ENCODE measurements at places on chromosomes 7 and 10.
A peak's percentile ranks its signal among the peaks of the same experiment; 100 is the strongest.

DNA sequence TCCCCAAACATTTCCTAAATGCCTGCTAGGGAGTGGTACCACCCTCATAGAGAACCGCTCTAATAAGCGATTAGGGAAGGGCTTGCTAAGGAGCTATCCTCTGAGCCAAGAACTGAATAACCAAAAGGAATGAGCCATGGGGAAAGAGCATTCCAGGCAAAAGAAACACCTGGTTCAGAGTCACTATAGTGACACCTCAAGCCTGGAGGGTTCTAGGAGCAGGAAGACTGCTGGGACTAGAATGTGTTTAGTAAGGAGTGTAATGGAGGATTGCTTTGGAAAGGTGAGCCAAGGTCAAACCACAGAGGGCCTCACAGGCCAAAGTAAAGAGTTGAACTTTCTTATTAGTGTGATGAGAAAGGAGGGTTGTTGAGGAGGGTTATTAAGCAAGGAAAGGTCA, 38.7 kb upstream of the NRBF2 start:
- no peak for DNase-seq

DNA sequence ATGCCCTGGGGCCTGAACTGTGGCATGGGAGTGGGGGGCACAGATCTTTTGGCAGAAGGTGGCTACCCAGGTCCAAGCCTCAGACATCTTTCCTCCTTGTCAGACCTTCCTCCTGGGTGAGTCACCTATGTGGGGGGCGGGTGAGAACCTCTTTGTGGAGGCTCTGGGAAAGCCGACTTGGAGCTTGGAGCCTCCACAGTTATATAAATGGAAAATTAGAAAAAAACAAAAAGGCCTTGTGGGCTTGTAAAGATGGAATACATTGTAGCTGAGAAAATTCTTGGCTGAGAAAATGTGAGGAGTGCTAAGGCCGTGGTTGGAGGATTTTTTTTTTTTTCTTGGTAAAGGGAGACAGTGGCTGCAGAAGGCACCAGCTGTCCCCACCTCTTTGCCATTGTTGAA, 292.5 kb downstream of the CCDC3 start:
- peak; percentile 72 for DNase-seq

GRCh38 chr10:32156031-32156495, 99.8 kb upstream of the KIF5B start:
- no peak for DNase-seq

GRCh38 chr10:6654571-6654970, 74.5 kb upstream of the PRKCQ start:
- DNase-seq, result no peak

DNA sequence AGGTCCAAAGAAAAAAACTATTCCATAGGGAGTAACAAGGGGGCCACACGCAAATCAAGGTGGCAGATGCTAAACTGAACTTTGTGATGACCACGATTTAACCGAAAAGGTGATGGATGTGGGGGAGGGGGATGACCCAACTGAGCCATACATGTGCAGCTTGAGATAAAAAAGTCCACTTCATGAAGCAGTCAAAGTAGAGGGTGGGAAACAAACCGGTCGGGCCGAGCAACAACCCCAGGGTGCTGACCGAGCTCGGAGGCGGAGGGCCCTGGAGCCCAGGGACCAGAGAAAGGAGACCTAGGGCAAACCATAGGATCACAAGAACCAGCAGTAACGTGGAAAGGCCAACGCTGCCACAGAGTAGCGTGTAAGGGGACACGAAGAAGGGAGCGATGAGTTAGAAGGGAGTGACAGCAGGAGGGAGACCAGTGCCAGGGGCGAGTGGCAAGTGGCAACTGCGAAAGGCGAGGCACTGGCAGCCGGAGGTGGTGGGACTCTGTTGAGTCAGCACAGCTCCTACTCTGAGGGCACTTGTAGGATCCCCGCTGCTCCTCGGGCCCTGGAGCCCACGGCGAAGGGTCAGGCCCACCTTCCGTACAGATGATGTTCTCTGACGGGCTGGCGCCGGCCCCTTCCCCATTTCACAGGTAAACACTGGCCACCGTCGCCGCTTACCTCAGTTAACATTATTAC, 540 bp downstream of the SNX13 start:
- DNase-seq, result no peak

- no peak for DNase-seq
Measured at GRCh38 chr7:23925088-23925487, 215.1 kb downstream of the STK31 start.

DNA sequence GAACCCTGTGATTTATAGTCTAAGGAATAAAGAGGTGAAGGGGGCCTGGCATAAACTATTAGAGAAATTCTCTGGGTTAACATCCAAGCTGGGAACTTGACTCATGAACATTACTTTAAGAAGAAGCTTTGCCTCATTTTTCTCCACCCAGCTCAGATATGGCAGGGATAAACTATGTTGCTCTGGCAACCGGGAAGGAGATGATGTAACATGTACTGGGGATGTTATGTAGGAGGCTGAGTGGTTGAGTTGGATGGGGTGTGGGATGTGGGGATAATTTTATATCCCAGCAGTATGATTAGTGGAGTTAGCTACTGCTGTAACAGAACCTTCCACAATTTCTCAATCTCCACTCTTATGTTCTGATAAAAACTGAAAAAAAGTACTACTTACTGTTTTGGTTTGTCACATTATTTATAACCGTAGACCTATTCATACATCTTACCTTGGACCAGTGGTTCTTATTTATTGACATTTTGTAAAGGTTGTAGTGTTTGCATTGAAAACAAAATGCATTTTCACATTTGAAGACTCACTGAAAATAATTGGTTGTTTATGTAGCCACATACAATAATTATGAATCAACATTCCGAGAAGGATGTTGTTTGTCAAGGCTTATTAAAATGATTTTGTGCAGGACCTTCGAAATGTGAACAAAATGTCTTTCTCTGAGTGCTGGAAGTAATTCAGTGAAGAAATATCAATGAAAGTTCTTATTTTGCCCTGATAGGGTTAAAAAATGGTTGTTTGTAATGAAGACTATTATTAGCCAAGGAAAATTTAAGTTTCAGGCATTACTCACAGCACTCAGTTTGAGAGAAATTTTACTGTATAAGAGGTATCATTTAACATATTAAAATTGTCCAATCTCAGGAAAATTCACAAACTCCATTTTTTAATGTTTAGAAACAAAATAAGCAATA, 1.3 kb downstream of the OR2F2 start:
- peak; percentile 69 for DNase-seq

DNA sequence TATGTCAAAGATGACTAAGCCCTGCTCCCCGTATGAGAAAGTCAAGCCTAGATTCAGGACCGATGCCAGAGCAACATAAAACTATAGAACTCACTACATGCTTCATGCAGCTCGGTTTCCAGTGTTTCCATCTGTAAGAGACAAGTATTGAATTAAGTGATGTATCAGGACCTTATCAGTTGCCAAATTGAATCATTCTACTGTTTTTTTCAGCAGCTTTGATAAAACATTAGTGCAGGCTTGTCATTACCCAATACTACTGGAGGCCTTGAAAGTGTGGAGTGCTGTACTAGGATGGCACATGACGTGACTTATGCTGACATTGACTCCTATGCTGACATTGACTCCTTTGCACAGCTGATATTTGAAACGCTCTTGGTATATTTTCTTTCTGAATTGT, 10.8 kb upstream of the NRP1 start:
- no peak for DNase-seq

- peak; percentile 71 for DNase-seq
Measured at GRCh38 chr7:115838829-115839228, 191.7 kb downstream of the TFEC start.

GRCh38 chr7:10770176-10770575, 203.5 kb upstream of the PHF14 start:
- no peak for DNase-seq

DNA sequence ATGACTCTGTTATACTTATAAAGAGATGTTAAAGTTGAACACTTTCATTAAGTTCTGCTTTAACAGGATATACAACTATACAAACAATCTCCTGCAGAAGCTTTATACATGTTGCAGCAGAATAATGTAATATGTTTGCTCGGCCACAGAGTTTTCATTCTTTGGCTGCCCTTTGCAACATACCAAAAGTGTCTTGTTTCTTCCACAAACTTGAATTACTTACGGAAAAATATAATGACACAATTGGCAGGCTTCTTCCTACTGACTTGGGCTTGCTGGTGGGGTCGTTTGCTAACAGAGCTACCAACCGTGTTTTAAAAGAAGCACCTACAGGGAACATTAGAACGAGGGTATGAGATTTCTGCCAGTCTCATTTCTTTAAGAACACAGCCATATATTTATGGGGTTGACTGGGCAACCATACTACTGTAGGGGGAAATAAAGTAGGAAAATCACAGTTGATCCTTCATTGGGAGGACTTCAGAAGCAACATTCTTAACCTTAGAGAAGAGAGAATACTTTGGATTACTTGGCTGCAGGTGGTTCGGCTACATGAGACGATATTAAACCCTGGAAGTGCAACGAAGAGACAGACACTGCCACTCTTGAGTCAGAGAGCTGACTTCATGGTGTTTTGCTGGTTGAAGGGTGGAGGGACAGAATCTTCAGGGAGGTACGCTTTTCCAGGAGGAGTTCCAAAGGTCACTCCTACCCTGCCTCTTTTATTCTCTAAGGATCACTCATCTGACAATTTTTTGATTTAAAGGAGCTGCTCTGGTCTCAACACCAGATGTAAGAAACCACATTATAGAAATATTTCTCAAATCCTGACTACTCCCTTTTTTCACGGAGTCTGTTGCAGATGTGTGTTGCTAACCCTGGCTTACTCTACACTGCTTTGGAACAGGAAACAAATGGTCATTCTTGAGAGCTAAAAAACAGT, 123.9 kb downstream of the SEMA3C start:
- DNase-seq, result peak; percentile 95

DNA sequence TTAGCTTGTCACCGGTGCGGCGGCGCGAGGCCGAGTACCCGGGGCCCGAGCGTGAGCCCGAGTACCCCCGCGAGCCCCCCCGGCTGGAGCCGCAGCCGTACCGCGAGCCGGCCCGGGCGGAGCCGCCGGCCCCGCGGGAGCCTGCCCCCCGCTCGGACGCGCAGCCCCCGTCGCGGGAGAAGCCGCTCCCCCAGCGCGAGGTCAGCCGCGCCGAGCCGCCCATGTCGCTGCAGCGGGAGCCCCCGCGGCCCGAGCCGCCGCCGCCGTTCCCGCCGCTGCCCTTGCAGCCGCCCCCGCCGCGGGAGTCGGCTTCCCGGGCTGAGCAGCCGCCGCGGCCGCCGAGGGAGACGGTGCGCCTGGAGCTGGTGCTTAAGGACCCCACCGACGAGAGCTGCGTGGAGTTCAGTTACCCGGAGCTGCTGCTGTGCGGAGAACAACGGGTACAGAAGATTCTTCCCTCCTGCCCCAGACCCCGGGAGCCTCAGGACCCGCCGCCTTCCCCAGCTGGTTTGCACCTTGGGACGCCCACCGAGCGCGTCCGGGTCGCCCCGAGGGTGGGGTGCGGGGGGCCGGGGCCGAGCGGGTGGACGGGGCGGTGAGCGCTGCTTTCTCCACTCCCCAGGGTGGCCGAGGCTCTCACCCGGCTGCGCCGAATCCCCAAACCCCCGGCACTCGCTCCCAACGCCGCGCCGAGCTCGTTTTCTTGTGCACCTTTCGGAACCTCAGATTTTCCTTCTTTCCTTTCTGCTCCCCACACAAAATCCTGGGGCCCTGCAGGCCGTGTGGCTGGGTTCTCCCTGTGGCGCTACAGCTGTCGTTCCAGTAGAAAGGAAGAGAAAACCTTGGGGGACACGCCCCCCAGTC, 708 bp downstream of the UBN2 start:
- peak; percentile 15 for DNase-seq

DNA sequence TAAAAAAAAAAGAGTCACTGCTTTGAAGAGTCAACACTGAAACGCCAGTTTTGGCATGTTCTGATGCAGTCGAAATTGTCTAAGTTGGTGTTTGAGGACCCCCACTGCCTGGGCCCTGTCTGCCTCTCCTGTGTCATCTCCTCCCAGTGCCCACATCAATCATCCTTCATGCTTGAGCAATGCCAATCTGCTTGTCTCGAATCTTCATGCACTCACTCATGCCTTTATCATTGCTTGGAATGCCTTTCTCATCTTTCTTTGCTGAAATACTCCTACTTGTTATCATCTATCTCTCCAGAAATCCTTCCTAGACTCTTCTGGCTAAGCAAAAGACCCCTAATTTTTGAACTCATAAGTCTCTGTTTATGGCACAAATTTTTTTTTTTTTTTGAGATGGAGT, 42.1 kb upstream of the PLPP4 start:
- no peak for DNase-seq

DNA sequence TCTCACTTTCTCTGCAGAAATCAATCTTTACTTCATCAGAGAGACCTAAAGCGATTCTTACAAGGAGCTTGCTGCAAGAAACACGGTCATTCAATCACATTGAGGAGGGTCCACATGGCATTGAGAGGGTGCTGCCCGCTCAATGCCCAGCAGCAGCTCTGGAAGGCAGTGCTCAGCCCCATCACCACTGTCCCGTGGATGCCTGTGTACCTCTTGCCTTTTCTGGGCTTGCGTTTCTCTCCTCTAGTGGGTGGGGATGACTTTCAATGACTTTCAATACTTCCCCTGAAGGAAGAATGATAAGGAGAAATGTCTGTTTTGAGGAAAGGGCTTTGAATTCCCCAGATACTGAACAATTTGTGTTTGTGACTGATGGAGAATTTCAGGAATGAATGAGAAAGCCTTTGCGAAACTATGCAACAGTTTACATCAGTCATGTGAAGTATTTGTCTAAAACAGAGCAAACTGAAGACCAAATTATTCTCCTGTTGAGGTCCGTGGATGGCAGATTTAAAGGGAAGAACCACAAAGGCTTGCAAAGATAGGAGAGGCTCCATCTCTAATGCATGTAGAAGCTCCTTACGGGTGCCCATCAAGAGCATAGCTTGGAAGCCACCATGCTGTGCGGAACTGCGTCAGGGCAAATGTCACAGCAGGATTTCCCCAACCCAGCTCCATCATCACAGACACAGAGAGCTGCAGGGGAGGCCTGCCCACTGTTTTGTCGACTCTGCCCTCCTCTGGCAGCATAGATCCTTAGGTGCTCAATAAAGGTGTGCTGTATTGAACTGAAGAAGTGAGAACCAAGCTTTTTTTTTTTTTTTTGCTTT, 6.6 kb upstream of the ZNF22 start:
- DNase-seq, result peak; percentile 81

- peak; percentile 27 for DNase-seq
Measured at GRCh38 chr7:18177815-18178660, 150.4 kb upstream of the PRPS1L1 start.

- DNase-seq, result no peak
Measured at GRCh38 chr10:8326396-8327139, 272.1 kb downstream of the GATA3 start.

- DNase-seq, result peak; percentile 32
Measured at GRCh38 chr10:67664942-67665341, 31.1 kb downstream of the CTNNA3 start.

DNA sequence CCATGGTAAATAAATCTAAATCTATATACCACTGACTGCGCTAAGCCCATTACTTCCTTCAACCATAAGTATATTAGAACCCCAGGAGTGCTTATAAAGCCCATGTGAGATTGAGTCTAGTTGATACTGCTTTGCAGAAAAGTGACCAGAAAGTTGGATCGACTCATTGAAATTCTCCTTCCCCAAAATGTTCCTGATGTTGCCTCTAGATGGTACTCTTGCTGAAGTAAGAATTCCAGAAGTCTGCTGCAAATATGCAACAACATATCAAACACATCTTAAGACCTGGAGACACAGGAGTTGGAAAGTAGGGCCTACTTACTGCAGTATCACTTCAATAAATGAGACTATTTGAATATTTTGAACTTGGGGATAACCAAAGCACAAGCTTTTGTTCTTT, 550.8 kb downstream of the IPMK start:
- DNase-seq, result peak; percentile 39

GRCh38 chr7:73986158-73986631, 41.8 kb upstream of the ELN start:
- no peak for DNase-seq

- DNase-seq, result peak; percentile 4
Measured at GRCh38 chr10:99742701-99743100, 10.7 kb downstream of the CUTC start.
